Left renal cortex interstitium (tissue), 4 donors: ENCODE measurements at places on chromosomes 5 and 9. TPM values are rescaled to one million over a fixed set of nuclear protein-coding genes. Genes with fewer than 3 reads are reported as not detected.

The CDC42SE2 gene
- 60.5 TPM for polyA plus RNA-seq

The MORN5 gene
- polyA plus RNA-seq: 2.4 TPM

The SPATA31A3 gene
- not detected for polyA plus RNA-seq

The PDE8B gene
- polyA plus RNA-seq: 5.7 TPM

The GOLPH3 gene
- polyA plus RNA-seq: 82.4 TPM

The PCDHGA9 gene
- 6.4 TPM for polyA plus RNA-seq

The RAB14 gene
- polyA plus RNA-seq: 88.4 TPM

The TRIM14 gene
- 4.8 TPM for polyA plus RNA-seq

The OR13C3 gene
- polyA plus RNA-seq: not detected

The ACOT12 gene
- 0.99 TPM for polyA plus RNA-seq

The SIT1 gene
- polyA plus RNA-seq: 0.14 TPM
